Stimulated activated CD8-positive, alpha-beta memory T cell treated with anti-CD3 and anti-CD28 coated beads, Interleukin-15, amount 100 ng/mL, for 48 hours (primary cell): ENCODE measurements at places on chromosomes 16 and 17.

GRCh38 chr17:46989637-46990431, 10.8 kb upstream of the RPRML start:
- DNase-seq: no peak

- DNase-seq: no peak
Measured at GRCh38 chr17:77319211-77320043, 178.7 kb downstream of the SEC14L1 start.

- peak; percentile 36 for DNase-seq
Measured at GRCh38 chr16:90057738-90058173, 19.4 kb downstream of the PRDM7 start.

DNA sequence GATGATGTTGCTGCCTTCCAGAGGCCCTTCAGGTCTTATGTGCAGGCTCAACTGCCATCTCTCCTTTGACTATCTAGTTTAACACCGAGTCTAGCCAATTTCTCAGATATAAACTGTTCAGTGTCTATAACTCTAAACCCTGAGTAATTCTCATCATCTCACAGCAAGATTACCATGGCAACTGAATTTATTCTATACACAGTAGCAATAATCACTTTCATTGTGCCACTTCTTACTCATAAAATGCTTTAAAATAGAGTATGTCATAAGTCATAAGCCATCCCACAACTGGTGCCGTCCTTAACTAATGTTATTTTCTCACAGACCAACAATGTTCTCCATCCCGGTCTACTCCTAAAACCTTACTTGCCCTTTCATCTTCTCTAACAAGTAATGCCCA, 45.0 kb downstream of the SYNRG start:
- no peak for DNase-seq

- peak; percentile 76 for DNase-seq
Measured at GRCh38 chr17:40605306-40605705, 40.0 kb upstream of the CCR7 start.

GRCh38 chr16:29962344-29962994, 590 bp downstream of the TMEM219 start:
- DNase-seq: no peak

- DNase-seq: no peak
Measured at GRCh38 chr17:38809828-38810227, 10.5 kb upstream of the PIP4K2B start.

DNA sequence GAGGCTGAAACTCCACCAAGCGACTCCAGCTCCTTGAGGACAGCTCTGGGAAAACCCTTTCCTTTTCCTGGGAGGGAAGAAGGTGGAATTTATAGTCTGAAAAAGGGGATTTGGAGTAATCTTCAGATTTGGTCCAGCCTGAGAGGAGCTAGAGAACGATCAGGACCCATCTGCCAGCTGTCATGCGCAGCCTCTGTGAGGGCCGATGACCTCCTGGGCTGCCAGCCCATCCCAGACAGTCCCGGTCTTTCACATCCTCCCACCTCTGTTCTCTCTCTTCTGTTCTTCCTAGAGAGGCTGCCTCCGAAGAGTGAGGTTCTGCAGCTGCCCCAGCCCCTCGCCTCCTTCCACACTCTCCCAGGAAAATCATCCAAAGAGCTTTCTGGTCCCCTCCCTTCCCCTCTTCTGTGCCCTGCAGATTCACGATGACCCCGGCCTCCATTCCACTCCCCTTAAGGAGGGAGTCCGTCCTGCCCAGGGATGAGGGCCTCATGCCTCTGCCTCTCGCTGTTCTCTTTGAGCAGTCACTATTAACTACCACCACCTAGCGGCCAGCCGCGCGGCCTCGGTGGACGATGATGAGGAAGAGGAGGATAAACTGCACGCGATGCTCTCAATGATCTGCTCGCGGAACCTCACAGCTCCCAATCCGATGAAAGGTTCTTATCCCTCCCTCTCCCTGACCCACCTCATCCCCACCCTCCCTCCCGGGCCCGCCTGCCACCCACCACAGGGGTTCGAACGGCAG, 29.6 kb downstream of the SGSM2 start:
- DNase-seq: no peak

DNA sequence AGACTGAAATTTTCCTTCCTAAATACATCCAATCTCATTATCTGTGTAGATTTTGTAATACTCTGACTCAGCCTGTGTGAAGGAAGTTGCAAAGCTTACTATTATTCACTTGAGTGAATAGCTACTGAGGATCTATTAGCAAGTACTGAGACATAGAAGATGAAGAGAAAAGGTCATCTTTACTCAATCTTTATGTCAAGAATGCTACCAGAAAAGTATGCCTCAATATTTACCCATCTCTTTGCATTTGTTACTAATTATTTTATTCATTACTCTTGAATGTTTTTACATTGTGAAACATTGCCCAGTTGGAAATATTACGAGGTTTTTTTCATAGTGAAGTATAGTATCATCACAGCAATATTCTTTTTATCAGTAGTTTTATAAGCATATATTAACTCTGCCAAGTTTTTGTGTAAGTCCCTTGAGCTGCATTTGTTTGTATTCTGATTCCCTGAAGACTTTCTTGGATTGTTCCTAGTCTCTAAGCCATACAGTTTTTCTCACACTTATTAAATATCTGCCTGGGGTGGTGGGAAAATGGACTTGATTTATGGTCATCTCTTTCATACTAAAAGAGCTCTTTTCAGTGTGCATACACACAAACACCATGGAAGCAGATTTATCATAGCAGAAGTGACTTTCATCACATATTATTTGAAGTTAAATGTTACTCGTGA, 110.4 kb downstream of the MRTFB start:
- no peak for DNase-seq

DNA sequence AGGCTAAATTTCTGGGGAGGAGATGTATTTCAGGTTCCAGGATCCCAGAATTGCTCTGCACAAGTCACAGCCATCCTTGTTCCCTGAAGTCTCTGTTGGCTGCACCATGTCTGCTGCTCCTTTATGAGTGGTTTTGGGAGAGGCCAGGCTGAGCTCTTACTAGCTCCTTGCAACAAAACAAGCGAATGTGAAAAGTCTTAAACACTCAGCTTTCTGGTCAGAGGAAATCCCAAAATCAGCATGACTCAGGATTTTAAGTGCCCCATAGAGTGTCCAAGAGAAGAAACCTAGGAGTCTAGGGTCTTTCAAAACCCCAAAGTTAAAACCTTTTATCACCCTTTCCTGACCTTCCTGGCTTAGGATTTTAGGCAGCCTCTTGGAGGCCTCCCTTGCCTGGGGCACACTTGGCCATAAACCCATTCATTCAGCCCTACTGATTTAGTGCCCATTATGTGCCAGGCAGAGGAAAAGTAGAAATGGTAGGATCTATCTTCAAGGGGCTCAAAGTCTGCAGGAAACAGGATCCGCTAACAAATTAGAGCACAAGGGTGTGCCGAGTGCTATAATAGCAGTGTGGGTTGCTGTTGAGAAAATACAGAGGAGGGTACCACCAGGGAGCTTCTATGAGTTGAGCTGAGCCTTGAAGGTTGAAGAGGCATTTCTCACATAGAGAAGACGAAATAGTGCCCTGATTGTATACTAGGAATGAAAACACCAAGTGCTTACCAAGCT, 36.9 kb downstream of the SOST start:
- DNase-seq: no peak

GRCh38 chr17:9132944-9133610, 111.8 kb downstream of the NTN1 start:
- no peak for DNase-seq

GRCh38 chr17:72850410-72851118, 241.9 kb downstream of the SLC39A11 start:
- DNase-seq: no peak

DNA sequence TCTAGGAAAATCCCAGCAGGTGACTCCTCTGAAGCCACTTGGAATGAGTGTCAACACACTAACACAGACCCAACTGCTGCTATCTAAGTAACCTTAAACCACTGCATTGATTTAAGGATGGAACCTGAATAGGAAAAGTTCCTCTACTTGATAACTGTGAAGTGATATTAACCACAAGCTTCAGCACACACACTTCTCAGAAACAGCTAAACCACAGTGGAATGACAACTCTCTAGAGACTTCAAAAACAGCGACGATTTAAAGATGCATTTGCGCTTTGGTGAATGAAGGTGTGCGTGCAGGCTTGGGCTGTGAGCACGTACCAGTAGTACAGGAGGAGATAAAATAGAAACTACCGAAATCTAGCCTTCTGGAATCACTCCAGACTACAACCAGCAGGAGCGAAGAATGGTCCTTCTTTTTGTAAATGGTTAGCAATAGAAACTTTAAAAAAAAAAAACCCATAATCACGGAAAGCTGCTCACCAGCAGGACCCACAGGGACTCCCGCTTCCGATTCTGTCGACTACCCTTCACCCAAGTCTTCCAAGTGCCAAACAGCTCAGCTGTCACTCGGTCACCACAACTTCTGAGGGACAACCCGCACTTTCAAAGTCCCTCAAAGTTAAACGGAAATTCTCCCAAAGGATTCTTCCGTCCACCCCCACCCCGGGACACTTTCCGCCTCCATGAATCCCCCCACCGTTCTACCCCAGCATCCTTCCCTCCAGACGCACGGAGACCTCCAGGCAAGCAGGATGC, 137.7 kb upstream of the CORO6 start:
- peak; percentile 26 for DNase-seq
